ENCODE measurements at places on chromosomes 7 and 10. TPM values are rescaled to one million over a fixed set of nuclear protein-coding genes. Genes with fewer than 3 reads are reported as not detected.

DNA sequence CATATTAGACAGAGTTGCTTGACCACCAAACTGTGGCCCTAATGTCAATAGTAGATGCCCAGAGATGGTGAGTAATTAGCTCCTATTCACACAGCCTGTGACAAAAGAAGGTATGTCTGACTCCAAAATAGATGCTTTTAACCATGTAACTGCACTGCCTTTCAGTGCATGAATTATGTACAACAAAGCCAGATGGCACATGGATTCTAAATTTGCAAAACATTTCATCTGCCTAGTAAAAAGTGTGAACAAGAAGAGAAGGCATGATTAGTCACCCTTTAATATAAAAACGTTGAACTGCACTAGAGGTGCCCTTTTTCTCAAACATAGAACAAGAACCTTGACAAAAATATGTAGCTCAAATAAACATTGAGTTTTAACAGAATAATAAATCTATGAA is 35.5 kb upstream of the PTPRZ1 start:
- DNase-seq = no peak

GRCh38 chr10:124740369-124741280 is 3.6 kb downstream of the FAM53B start:
- DNase-seq = peak; percentile 96

The DYNC1I1 gene
- 0.39 TPM for polyA plus RNA-seq

GRCh38 chr7:15782656-15783055 is 96.2 kb upstream of the MEOX2 start:
- DNase-seq = no peak

The STK31 gene
- polyA plus RNA-seq = 0.85 TPM

DNA sequence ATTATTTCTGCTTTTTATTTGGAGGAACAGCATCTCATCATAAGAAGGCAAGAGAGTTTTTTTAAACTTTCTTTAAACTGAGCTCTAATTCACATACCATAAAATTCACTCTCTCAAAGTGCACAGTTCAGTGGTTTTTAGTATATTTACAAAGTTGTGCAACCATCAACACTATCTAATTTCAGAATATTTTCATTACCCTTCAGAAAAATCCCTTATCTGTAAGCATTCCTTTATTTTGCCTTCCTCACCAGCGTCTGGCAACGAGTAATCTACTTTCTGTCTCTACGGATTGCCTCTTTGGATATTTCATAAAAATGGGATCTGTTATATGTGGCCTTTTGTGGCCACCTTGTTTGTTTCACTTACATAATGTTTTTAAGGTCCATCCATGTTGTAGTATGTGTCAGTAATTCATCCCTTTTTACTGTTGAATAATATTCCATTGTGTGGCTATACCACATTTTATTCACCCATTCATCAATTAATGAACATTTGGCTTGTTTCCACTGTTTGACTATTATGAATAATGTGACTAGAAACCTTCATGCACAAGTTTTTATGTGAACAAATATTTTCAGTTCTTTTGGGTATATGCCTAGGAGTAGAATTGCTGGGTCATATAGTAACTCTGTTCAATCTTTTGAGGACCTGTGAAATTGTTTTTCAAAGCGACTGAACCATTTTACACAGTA is 181.5 kb downstream of the TRIL start:
- no peak for DNase-seq

GRCh38 chr10:76546411-76546810 is 1091.2 kb downstream of the KCNMA1 start:
- DNase-seq = no peak

- peak; percentile 6 for DNase-seq
Observed at GRCh38 chr10:23404461-23404980, 34.4 kb upstream of the OTUD1 start.

GRCh38 chr10:26879744-26880143 is 19.0 kb upstream of the ABI1 start:
- DNase-seq = no peak

GRCh38 chr7:137020351-137020750 is 151.9 kb downstream of the CHRM2 start:
- DNase-seq = peak; percentile 8

GRCh38 chr10:6009961-6010360 is 32.6 kb upstream of the IL15RA start:
- DNase-seq = no peak

The OR6B1 gene
- not detected for polyA plus RNA-seq

GRCh38 chr7:101792051-101792681 is 25.3 kb upstream of the CUX1 start:
- peak; percentile 75 for DNase-seq

DNA sequence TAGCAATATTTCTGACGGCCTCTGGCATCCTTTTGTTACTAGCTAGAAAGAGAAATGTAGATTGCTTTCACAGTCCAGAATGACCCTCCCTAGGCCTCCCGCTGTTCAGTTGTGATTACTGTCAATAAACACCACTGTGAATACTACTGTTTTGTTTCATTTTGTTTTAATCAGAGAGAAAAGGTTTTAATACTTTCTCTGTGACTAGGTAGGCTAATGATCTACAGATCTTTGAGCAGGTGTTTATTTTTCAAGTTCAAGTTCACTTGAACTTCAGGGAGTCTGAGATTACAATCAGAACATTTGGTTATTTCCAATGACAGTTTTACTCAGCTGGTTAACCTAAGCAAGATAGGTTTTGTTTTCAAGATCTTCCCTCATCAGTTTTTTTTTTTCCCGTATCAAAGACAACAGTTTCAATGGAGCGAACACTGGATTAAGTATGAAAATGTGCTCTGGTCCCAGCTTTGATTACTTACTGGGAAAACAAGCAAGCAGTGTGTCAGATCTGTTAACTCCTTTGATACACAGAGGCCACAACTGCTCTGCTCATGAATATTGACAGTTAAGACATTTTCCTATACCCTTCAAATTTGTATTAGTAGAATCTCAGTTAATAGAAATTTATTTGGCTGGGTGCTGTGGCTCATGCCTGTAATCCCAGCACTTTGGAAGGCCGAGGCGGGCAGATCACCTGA is 34.8 kb downstream of the VKORC1L1 start:
- DNase-seq = no peak

- DNase-seq = no peak
Observed at GRCh38 chr10:78991187-78991586, 77.6 kb upstream of the ZMIZ1 start.

The GATA3 gene
- 0.33 TPM for polyA plus RNA-seq

DNA sequence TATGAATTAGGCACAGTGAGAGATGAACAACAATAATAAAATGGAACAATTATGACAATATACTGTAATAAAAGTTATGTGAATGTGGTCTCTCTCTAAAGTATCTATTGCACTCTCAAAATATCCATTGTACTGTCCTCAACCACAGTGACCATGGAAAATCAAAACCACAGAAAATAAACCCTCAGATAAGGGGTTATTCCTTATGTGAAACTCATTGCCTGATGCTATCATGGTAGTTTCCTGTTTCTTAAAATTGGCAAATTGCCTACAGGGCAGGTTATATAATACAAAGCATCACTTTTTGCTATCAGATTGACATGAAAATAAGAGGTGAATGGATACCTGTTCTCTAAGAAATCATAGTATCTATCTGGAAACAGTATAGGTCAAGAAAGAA is 3.8 kb downstream of the MCM10 start:
- no peak for DNase-seq

GRCh38 chr10:130470286-130470685 is 334.1 kb downstream of the GLRX3 start:
- DNase-seq = no peak

The ITPRID1 gene
- 0.30 TPM for polyA plus RNA-seq

GRCh38 chr7:37186753-37187152 is 261.9 kb downstream of the ELMO1 start:
- DNase-seq = no peak

The CYP2C19 gene
- 0.19 TPM for polyA plus RNA-seq

DNA sequence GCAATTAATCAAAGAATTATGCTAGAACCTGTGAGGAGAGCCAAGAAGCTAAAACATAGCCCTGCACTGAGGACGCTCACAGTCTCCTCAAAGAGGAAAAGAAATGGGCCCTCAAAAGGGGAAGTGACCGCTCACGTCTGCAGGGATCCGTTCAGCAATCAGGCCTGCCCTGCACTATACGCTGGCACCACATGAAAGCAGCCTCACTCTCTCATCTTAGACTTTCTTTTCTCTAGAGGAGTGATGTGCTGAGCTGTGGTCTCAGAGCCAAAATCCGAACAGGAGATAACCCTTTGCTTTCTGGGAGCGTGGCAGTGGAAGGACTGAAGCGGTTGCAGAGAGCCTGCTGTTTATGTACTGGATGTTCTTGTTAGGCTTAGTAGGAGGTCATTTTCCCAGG is 6.3 kb upstream of the IL2RA start:
- peak; percentile 40 for DNase-seq

The IGFBP3 gene
- polyA plus RNA-seq = 202 TPM

DNA sequence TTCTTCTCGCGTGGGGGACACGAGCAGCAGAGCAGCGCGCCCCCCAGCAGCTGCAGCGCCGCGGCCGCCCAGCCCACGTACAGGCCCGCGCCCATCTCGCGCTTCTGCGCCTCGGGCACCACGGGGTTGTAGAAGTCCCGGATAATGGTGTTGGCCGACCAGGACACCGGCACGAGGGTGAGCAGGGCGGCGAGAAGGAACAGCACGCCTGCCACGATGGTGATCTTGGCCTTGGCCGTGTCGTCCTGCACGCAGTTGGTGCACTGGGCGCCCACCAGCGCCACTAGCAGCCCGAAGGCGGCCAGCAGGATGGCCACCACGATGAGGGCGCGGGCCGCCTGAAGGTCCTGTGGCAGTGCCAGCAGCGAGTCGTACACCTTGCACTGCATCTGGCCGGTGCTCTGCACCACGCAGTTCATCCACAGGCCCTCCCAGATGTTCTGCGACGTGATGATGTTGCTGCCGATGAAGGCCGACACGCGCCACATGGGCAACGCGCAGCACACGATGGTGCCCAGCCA is 529 bp downstream of the CLDN3 start:
- no peak for DNase-seq

DNA sequence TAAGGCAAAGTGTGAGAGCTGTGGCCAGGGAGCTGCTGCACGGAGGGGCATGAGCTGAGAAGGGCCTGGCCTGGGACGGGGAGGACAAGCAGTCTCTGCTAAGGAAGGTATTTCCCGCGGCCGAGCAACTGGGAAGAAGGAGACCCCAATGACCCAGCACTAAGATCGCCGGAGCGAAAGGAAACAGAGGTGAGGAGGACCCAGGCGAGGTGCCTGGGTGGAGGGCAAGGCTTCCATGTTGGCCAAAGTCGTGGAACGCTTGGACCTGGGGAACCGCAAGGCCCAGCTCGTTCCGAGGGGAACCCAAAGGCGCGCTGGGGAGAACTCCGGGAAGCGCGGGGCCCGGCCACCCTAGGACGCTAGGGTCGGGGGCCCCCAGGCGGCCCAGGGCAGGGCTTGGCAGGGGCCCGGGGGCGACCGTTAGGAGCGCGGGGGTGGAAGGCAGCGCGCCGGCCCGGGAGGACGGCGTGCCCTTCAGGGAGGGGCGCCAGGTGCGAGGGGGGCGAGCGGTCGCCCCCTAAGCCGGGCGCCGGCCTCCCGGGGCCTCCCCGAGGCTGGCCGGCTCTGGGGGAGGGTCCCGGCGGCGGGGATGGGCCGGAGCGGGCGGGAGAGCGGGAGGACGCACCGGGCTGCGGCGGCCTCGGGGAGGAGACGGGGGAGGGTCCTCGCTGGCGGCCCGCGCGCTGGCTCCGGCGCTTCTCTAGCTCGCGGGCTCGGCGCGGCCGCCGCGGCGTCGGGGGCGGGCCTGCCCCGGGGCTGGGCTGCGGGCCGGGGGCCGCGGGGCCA is 545 bp downstream of the GIGYF1 start:
- DNase-seq = no peak

The H2BK1 gene
- polyA plus RNA-seq = not detected

GRCh38 chr7:92072121-92072520 is 62.2 kb downstream of the CYP51A1 start:
- no peak for DNase-seq

GRCh38 chr10:109126541-109126940 is 796.8 kb downstream of the XPNPEP1 start:
- peak; percentile 6 for DNase-seq

GRCh38 chr10:84204122-84204521 is 9.8 kb downstream of the CDHR1 start:
- DNase-seq = no peak

The CYREN gene
- polyA plus RNA-seq = 32.7 TPM

DNA sequence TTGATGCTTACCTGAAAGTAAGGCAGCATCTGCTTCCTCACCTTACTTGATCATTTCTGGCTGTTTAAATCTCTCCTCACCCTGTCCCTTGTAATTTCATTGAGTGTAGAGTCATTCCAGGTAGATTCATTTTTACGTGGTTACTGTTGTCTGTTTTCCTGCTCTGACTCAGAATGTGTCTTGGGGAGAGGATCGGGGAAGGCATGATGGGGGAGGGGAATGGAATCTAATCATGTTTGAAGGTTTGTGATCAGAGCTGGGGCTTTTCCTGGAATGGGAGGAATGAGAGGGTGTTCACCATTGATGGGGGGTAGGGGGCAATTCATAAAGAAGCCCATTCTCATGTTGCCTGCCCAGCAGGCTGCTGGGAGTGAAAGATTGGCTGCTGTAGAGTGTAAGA is 18.7 kb downstream of the SEC24C start:
- DNase-seq = no peak

- DNase-seq = peak; percentile 42
Observed at GRCh38 chr10:87668324-87669074, 8.8 kb downstream of the PAPSS2 start.

DNA sequence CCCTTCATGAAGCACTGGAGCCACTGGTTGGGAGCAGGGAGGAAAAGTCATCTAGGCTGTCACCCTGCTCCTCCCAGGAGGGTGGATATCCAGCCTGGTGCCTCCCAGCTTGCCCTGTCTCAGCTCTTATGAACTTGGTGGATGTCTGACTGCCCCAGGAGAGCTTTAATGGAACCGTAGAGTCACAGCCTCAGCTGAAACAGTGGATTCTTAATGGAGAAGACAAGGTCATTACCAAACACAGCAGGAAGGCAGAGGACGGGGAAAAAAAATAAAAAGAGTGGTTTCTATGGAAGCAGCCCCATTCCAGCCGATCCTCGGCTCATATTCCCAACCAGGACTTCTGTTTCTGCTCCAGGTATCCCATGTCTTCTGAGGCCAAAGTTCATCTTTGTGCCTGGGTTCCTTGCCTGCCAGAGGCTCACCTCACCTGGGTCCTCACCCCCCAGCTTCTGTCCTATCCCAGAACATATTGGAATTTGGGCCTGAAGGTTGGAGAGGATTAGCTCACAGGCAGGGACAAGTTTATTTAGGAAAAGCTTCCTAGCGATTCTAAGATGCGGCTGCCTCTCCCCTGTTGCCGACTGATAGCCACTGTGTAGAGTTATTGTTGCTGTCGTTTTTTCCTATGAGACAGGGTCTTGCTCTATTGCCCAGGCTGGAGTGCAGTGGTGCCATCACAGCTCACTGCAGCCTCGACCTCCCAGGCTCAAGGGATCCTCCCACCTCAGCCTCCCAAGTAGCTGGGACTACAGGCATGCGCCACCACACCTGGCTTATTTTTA is 15.6 kb downstream of the CCL26 start:
- no peak for DNase-seq

Measured in muscle of leg (tissue), 16 donors.